ENCODE measurements at places on chromosomes 3 and 15. TPM values are rescaled to one million over a fixed set of nuclear protein-coding genes. Genes with fewer than 3 reads are reported as not detected.

The TASOR gene
- 47.1 TPM for total RNA-seq

DNA sequence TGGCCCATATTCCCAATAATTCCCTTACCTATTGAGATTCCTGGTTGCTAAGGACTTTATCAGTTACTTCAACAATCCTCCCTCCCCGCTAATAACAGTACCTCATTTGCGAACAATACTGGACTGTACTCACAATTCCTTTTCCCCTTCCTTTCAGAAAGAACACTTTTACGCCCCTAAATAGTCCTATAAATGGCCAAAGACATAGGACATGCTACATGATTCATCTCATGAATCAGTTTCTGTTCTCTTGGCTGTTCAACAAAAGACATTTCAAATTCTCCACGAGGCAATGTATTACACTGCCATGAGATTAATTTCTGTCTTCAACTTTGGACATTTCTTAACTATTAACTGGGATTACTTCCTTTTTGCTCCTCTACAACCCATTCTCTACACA is 264.4 kb downstream of the TIGIT start:
- H3K4me3 ChIP-seq = no peak overlapping the region
- DNase-seq = no peak
- H3K27me3 ChIP-seq = no peaks in the 10 kb centered on the region
- no peak overlapping the region for H3K27ac ChIP-seq

DNA sequence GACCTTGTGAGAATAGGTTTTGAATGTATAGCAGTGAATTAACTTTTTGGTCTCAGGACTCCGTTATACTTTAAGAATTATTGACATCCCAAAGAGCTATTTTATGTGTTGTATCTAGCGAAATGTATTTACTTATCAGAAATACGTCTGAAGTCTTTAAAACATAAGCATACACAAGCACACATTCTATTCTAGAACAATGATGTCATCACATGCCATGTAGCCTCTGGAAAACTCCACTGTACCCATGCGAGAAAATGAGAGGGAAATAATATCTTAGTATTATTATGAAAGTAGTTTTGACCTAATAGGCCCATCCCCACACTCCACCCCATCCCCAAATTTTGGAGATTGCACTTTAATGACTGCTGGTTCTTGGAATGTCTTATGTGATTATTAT is 1.5 kb downstream of the POLR2M start:
- H3K27ac ChIP-seq = no peak overlapping the region
- no peak for DNase-seq
- H3K27me3 ChIP-seq = no peaks in the 10 kb centered on the region
- H3K4me3 ChIP-seq = peak overlapping the region; percentile 74
- peaks cover 15% of the 10 kb centered on the region for H3K4me1 ChIP-seq
- 0 out of 2 replicates have a peak, but pooled peaks cover 8% of the 10 kb centered on the region for H3K36me3 ChIP-seq

DNA sequence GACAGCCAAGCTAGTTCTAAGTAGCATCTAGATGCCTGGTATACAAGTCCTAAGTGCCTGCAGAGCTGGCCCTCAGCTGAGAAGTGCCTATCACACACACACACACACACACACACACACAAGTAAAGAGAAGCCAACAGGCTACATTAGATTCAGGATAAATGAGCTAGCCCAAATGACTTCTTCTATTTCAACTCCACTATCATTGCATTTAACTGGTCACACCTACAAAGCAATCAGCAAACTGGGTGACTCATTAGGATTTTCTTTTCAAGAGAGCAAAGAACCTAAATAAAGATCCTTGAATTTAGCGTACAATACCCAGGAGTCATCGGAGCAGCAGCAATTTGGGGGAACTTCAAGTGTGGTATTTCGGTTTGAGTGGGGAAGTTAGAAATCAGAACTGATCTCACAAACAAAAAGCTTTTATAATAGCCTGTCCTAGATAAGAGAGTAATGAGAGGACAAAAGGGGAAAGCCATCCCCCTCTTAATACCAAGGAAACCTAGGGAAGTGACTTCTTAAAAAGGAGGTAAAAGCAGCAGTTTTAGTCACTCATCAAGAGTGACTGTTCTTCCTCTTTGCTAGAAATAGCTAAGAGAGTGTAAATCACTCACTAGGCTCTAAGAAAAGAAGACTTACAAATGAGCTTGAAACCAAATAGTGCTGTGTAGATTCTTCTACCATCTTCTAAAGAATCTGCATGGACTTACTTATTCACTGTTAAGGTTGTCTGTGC is 112.7 kb downstream of the TNIK start:
- peaks cover 51% of the 10 kb centered on the region for H3K4me1 ChIP-seq
- H3K36me3 ChIP-seq = peaks cover 7% of the 10 kb centered on the region
- peak; percentile 78 for DNase-seq

DNA sequence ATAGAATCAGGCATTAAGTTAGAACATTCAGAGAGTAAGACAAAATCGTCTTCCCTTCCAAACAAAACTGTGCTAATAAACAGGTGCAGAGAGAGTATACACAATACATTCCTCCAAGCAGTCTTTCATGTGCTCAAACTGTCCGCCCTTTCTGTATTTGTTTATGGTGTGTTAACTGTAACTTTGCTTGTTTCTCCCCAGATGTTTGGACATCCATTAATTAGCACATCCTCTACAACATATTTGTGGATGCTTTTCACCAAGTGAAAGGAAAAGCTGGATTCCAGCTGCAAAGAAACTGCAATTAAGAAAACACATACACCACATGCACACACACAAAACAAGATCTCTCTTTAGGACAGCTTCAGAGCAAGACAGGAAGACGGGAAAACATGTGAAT is 912.6 kb downstream of the NTRK3 start:
- DNase-seq = no peak
- H3K36me3 ChIP-seq = no peaks in the 10 kb centered on the region
- no peaks in the 10 kb centered on the region for H3K27me3 ChIP-seq
- H3K4me1 ChIP-seq = no peaks in the 10 kb centered on the region
- no peak overlapping the region for H3K4me3 ChIP-seq
- H3K27ac ChIP-seq = no peak overlapping the region

The FETUB gene
- not detected for total RNA-seq

The GOLGA6L4 gene
- total RNA-seq = 1.8 TPM

The SUCNR1 gene
- total RNA-seq = not detected

- no peaks in the 10 kb centered on the region for H3K36me3 ChIP-seq
- peaks cover 53% of the 10 kb centered on the region for H3K27me3 ChIP-seq
- no peak overlapping the region for H3K27ac ChIP-seq
- H3K4me1 ChIP-seq = no peaks in the 10 kb centered on the region
- DNase-seq = no peak
- no peak overlapping the region for H3K4me3 ChIP-seq
Measured at GRCh38 chr15:77800305-77800704, 167.6 kb upstream of the LINGO1 start.

DNA sequence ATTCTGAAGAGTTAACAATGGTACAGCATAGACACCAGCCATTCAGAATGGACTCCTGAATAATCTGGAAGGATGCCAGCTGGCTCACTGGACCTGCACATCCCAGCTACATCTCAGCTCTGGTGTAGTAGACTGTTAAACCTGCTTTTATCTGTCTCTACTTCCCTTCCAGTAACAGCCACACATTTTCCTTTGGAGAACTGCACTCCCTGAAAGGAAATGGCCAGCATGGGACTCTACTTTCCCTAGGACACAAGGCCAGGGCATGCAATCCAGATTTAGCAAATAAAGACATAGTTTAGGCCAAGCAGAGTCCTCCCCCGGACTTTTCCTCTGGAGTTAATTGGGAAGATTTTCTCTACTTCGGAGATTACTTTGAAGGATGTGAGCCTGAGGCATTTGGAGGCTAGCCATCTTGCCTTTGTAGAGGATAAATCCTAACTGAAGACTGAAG is 82.7 kb upstream of the TCF12 start:
- no peak for DNase-seq
- H3K4me1 ChIP-seq = no peaks in the 10 kb centered on the region
- H3K27me3 ChIP-seq = no peaks in the 10 kb centered on the region
- H3K27ac ChIP-seq = no peak overlapping the region
- H3K36me3 ChIP-seq = no peaks in the 10 kb centered on the region
- no peak overlapping the region for H3K4me3 ChIP-seq

DNA sequence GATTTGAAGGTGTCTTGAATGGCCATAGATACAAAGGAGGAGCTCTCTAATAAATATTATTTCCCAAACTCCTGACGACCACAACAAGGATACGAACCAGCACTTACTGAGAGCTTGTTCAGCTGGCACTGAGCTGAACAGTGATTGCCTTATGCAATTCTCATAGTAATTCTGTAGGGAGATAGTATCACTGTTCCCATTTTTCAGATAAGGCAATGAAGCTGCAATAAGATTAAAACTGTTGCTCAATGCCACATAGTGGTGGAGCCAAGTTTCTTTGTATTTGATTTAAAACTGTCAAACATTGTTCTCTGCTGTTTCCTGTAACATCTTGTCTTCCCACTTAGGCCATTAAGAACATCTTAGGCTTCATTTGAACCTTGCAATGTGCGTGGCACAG is 163.9 kb downstream of the RPLP1 start:
- H3K36me3 ChIP-seq = no peaks in the 10 kb centered on the region
- DNase-seq = no peak
- H3K4me3 ChIP-seq = no peak overlapping the region
- no peak overlapping the region for H3K27ac ChIP-seq
- H3K27me3 ChIP-seq = no peaks in the 10 kb centered on the region

GRCh38 chr3:90005281-90005847 is 897.9 kb downstream of the EPHA3 start:
- H3K36me3 ChIP-seq = no peaks in the 10 kb centered on the region
- no peak overlapping the region for H3K4me3 ChIP-seq
- no peak overlapping the region for H3K27ac ChIP-seq
- no peaks in the 10 kb centered on the region for H3K27me3 ChIP-seq
- DNase-seq = no peak
- peaks cover 8% of the 10 kb centered on the region for H3K4me1 ChIP-seq

The GOLGA8N gene
- 2.4 TPM for total RNA-seq

GRCh38 chr3:46922871-46923558 is 45.5 kb downstream of the PTH1R start:
- H3K27ac ChIP-seq = no peak overlapping the region
- DNase-seq = no peak
- peaks cover 11% of the 10 kb centered on the region for H3K36me3 ChIP-seq
- H3K4me3 ChIP-seq = no peak overlapping the region

The GOLGA6B gene
- total RNA-seq = 0.22 TPM

GRCh38 chr3:152623286-152623911 is 211.5 kb upstream of the P2RY1 start:
- H3K27ac ChIP-seq = no peak overlapping the region
- no peaks in the 10 kb centered on the region for H3K27me3 ChIP-seq
- no peaks in the 10 kb centered on the region for H3K4me1 ChIP-seq

The B3GALNT1 gene
- 17.3 TPM for total RNA-seq

GRCh38 chr15:96992817-96993216 is 662.3 kb downstream of the NR2F2 start:
- no peak overlapping the region for H3K4me3 ChIP-seq
- no peak for DNase-seq
- no peak overlapping the region for H3K27ac ChIP-seq
- H3K4me1 ChIP-seq = no peaks in the 10 kb centered on the region
- no peaks in the 10 kb centered on the region for H3K36me3 ChIP-seq
- no peaks in the 10 kb centered on the region for H3K27me3 ChIP-seq

DNA sequence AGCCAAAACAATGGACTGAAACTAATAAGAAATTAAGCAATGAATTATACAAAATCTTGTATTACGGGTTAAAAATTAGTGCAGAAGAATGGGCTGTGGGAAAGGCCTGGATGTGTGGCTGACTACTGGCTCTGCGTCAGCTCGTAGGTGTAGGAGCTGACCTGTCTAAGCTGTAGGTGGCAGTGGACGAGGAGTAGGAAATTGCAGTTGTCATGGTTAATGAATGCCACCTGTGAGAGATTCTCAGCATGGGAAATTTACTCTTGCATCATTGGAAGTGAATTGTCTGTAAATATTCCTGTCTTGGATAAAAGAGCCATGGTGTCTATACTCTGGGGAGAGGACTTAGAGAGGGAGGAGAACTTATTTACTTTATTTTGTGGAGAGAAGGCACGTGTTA is 23.4 kb downstream of the CHRNA7 start:
- H3K36me3 ChIP-seq = no peaks in the 10 kb centered on the region
- DNase-seq = no peak
- no peak overlapping the region for H3K4me3 ChIP-seq
- no peak overlapping the region for H3K27ac ChIP-seq

DNA sequence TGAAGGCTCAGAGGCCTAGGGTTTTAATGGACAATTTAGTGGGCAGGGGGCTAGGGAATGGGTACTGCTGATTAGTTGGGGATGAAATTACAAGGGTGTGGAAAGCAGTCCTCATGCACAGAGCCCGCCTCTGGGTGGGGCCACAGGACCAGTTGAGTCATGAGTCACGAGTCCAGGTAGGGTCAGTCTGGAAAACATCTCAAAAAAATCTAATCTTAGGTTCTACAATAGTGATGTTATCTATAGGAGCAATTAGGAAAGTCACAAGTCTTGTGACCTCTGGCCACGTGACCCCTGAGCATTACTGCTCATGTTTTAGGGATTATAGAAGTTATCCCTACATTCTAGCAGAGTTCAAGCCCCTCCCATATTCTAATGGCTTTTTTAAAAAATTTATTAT is 18.6 kb upstream of the IREB2 start:
- H3K4me1 ChIP-seq = no peaks in the 10 kb centered on the region
- no peaks in the 10 kb centered on the region for H3K36me3 ChIP-seq
- no peak for DNase-seq
- H3K27me3 ChIP-seq = no peaks in the 10 kb centered on the region
- no peak overlapping the region for H3K27ac ChIP-seq
